ENCODE measurements at places on chromosomes 4 and X. TPM values are rescaled to one million over a fixed set of nuclear protein-coding genes. Genes with fewer than 3 reads are reported as not detected.

DNA sequence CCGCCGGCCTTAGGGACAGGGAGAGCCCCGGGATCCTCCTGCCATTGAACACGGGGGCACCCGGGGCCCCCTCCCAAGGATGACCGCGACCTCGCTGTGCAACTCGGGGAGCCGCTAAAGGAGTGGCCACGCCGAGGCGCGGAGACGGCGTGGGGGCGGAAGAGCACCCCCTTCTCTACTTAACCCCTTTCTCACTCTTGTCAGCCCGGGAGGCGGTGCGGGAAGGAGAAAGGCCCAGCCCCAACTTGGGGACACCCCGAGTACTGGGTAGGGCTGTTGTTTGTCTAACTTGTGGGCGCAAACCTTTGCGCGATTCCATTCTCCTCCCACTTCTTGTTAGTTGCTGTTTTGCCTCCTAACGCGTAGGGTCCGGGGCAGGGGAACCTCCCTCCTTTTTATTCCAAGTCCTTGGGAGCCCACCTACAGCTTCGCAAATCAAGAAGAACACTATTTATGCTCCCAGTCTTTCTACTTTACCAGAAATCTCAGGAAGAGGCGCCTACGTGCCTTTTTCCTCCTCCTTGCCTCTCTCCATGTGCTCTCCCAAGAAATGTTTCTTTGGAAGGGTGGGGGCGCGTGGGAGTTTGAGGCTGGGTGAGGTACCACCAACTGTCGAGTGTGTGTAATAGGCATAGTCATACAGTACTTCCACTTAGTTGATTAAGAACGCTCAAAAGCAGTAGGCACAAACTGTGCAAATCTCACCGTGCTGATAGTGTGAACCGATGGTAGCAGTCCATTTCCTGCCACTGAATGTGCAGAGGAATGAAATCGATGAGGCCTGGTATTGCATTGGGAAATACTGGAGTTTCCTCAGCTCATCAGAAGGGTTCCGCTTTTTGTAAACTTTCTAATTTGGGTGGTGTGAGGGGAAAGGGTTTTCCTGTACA, 813 bp downstream of the DIAPH2 start:
- no peak for DNase-seq

DNA sequence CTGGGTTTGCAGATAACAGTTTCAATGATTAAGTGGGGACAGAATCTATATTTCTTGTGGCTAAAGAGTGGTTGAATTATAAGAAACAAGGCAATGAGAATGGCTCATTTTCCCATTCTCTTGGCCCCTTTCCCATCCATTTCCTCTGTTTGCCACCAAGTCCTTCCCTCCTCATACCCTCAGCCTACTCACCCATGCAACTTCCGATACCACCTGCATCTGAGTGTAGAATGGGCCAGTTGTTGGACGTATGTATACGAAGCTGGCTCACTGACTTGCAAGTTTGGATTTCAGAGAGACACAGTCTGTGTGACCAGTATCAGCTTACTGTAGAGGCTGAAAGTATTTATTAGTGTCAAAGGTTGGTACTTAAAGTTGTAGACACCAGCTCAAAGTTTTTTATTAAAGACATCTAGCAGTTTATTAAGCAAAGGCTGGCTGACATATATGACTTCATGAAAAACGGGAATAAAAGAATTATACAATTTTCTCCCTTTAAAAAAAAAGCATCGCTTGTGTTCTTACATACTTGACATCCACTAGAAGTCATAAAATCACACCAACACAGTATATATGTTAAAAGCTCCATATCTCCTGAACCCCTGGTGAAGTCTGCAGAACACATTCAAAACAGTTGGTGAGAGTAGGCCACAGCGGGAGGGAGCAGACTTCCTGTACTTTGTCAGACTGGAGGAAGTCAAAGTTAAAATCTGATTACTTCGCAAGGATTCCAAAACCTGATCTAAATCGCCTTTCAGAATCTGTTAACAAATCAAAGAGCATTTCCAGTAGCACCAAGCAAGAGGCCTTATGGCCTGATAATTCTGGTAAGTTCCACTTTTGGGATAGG, 22.4 kb upstream of the STIM2 start:
- no peak for DNase-seq

DNA sequence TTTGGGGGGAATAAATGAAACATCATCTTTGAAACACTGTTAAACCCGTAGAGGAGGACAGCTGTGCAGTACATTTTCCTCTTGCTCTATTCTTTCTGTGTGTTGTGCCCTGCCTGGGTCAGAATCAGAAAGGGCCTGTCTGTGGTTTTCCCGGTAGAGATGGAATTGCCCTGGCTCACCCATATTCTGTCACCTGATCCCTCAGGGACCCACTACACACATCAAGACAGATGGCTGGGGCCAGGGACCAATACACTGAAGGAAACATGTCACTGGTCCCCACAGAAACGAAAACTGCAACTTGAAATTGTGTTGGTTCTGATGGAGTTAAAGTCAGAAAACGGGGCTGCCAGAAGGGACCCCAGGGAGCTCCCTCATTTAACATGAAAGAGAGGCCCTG, 114.9 kb downstream of the ZNF827 start:
- DNase-seq = no peak

- DNase-seq = no peak
Measured at GRCh38 chrX:10387011-10387410, 230.2 kb downstream of the CLCN4 start.

The MOB1B gene
- polyA plus RNA-seq = 48.9 TPM

Data from left renal pelvis (tissue), 4 donors.